ENCODE measurements at places on chromosomes 3 and 15. TPM values are rescaled to one million over a fixed set of nuclear protein-coding genes. Genes with fewer than 3 reads are reported as not detected.

WDR72 gene
- not detected for total RNA-seq

CHCHD4 gene
- total RNA-seq = 27.3 TPM

- DNase-seq = no peak
These were observed 3.3 kb upstream of the IL17RC start for GRCh38 chr3:9913601-9914000.

- peak; percentile 28 for DNase-seq
These were observed 52.2 kb downstream of the IGF1R start for GRCh38 chr15:98700519-98700918.

DNA sequence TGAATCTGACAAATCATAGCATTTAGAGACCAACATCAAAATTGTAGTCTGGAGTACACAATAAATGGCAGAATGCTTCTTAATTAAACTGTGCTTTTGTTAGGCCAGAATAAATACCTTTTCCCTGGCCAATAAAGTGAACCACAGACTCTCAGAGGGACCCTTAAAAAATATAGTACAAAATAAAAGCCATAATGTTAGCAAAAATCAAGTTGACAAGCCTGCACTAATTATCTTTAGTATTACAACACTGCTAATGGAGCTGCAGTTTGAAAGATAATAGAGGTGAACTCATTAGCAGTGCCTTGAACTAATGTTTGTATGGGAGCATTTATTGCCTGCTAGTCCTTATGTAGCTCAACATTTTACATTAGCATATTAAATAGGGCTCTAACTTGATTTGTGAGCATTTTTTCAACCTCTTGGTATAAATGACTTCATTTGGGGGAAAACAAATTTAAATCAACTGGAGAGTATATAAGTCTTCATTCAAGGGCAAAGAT lies 801.3 kb downstream of the EPHA3 start:
- DNase-seq = no peak

GRCh38 chr15:83163032-83163431 lies 44.6 kb downstream of the HDGFL3 start:
- DNase-seq = no peak

GRCh38 chr3:73475717-73476116 lies 149.0 kb downstream of the PDZRN3 start:
- DNase-seq = no peak

Measured in LHCN-M2 (cell line).